Eye (tissue), 1 donor: ENCODE measurements at places on chromosomes 1 and 21.
A peak's percentile ranks its signal among the peaks of the same experiment; 100 is the strongest.

DNA sequence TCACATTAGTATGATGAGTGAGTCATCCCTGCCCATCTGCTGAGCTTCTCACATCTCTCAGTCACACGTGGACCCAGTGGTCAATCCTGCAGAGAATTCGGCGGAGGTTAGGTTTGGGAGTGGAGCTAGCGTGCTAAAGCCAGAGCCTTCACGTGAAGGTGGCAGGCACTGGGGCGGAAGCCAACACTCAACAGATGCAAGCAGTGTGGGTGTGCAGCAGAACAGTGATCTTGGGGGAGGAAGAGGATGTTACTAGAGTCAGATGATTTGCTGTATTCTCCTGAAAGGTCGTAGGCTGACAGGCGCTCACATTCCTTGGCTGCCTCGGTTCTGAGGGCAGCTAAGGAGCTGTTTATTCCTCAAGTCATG is 6.7 kb downstream of the C1orf115 start:
- no peak for DNase-seq

GRCh38 chr1:153945795-153946621 is 510 bp downstream of the DENND4B start:
- DNase-seq, result peak; percentile 79

GRCh38 chr21:16928439-16928838 is 584.4 kb upstream of the CXADR start:
- no peak for DNase-seq

DNA sequence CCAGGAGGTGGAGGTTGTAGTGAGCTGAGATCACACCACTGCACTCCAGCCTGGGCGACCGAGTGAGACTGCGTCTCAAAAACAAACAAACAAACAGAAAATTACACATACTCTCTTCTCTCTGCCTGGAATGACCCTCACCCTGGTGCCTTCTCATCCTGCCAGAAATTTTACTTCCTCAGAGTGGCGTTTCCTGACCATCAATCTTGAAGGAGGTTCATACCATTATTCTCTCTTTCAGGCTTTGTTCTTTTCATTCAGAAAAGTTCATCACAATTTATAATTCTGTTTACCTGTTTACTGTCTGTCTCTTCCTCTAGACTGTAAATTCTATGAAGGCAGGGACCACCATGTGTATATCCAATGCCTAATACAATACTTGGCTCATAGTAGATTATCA is 79.3 kb downstream of the RPS6KA1 start:
- DNase-seq, result no peak

DNA sequence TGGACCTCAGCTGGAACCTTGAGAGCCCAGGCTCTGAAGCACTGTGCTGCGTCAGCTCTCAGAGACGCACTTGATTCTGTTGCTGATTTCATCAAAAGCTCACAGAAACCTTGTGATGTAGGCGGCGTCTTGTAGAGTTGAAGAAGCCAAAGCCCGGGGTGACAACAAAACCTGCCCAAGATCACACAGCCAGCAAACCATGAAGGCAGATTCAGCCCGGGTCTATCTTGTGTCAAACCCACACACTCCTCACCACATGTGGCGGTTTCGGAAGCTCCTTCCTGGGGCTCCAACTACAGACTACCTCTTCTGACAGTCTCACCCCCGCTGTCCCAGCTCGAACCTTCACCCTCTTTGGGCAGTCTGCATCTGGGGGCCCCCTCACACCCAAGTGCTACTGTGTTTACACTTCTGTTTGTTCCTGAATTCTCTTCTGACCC is 50.4 kb downstream of the TENT5C start:
- DNase-seq, result no peak

GRCh38 chr1:31182352-31182751 is 57.3 kb downstream of the NKAIN1 start:
- DNase-seq, result peak; percentile 95

DNA sequence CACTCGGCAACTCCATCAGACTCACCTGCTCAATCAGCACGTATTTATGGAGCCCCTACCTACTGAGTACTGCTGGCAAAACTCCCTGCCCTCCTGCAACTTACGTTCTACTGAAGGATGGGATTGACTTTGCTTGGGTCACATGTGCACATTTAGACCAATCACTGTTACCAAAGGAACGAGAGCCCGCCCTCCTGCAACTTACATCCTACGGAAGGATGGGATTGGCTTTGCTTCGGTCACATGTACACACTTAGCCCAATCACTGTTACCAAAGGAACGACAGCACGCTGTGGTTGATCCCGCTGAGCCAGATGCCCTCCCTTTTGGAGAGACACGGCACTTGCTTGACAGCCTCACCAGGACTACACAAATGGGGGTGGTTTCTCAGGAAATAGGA is 46.0 kb downstream of the UBIAD1 start:
- DNase-seq, result no peak

DNA sequence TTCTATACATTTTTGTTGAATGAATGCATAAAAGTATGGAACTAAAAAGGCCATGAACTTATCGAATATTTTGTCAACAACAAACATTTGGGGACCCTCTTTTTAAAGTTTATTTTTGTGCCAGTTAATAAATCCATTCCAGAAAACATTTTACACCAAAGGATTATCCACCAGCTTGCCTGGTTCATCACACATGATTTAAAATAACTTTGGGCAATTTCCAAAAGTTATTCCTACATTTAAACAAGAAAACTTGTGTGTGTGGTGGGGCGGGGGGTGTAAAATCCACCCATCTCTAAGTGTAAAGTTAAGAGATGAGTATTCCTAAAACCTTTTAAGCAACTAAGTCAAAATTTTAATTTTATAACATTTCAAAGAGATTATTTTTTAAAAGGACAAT is 224.5 kb upstream of the SNX7 start:
- DNase-seq, result no peak

DNA sequence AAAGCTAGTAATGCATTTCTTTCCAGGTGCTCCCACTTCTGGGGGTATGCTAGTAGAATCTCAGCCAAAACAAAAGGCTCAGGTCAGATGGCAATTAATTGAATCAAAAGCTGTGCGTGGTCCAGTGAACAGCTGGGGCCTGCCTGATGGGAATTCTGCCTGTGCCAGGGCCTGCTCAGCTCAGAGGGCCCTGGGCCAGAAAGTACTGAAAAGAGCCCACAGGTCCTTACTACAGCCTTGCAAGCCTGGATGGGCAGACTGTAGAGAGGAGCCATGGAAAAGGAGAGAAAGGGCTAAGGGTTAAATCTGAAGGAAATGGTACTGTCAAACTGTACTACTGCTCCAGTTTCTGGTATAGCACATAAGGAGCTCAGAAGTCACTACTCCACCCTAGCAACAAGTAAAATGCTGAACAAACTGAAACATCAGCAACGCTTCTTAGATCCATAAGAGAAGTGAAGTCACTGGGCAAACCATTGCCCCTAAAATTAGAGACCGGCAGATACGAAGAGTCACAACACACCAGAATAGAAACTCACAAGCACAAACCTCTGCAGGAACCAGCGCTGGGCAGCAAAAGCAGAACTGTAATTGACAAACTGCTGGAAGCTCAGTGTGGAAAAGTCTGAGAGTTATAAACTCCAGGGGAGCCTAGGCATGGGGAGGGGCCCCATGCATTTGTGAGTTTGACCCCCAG is 121.1 kb upstream of the SYT6 start:
- DNase-seq, result no peak

- DNase-seq, result peak; percentile 66
Observed at GRCh38 chr1:47779613-47780012, 217.6 kb downstream of the TRABD2B start.

DNA sequence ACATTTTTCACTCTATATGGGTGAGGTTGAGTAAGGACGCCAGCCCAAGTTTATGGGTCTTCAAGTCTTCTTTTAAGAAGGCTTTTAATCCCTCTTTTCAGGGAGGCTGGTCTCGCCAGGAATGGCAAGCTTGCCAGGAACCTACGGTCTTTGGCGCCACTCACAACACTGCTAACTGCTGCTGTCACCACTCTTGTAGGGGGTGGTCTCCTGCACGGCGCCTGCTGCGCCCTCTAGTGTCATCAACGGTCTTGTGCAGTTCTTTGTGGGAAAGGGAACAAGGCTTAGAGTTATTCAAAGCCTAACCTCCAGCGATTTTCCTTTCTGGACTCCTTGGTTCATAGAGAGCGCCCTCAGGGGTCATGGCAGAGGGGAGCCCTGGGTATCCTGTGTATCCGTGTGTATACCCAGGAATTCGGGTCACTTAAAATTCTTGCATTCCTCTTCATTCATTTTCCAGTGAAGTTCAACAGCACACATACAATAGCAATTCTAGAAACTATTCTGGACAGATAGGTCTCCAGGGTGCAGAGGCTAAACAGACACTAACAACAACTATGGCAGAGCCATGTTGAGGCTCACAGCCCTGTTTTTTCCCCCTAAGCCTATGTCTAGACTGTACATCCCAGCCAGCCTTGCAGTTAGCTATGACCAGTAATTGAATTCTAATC is 392.8 kb upstream of the CAMK1G start:
- DNase-seq, result peak; percentile 85

GRCh38 chr1:230902349-230902923 is 34.1 kb upstream of the C1orf198 start:
- no peak for DNase-seq

GRCh38 chr1:208531003-208531750 is 287.0 kb upstream of the PLXNA2 start:
- DNase-seq, result peak; percentile 39

GRCh38 chr1:48555271-48555670 is 83.3 kb upstream of the SPATA6 start:
- DNase-seq, result no peak

- DNase-seq, result no peak
Observed at GRCh38 chr1:234558330-234558836, 51.6 kb downstream of the IRF2BP2 start.

- no peak for DNase-seq
Observed at GRCh38 chr1:39061951-39062350, 35.8 kb downstream of the NDUFS5 start.

- peak; percentile 10 for DNase-seq
Observed at GRCh38 chr1:20324704-20325406, 34.2 kb downstream of the VWA5B1 start.

- no peak for DNase-seq
Observed at GRCh38 chr1:235056937-235057336, 71.7 kb downstream of the TOMM20 start.

DNA sequence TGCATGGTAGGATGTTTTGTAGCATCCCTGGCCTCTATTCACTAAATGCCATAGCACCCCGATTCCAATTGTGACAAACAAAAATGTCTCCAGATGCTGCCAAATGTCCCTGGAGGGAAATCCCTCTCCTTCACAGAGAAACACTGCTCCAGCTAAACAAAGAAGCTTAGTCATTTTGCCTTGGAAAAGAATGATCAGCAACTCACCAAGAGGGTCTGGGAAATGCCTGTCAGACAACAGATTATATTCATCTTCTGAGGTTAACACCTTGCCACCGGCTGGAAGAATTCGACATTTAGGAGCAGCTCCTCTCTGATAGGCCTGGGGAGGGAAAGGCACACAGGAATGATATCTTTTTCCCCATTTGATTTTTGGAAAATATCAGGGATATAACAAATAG is 84.4 kb downstream of the NIBAN1 start:
- DNase-seq, result no peak

DNA sequence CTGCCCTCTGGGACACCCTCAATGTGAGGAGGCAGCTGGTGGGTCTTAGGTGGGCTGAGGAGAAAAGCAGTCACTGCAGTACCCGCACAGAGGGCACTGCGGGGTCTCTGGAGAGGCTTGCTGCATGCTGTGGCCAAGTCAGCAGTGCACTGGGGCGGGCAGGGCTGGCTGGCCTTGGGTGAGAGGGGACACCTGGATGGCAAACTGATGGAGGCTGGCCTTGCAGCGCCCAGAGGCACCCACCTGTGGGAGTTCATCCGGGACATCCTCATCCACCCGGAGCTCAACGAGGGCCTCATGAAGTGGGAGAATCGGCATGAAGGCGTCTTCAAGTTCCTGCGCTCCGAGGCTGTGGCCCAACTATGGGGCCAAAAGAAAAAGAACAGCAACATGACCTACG is 3.2 kb downstream of the ELF3 start:
- DNase-seq, result no peak
